ENCODE measurements at places on chromosomes 12 and 14. TPM values are rescaled to one million over a fixed set of nuclear protein-coding genes. Genes with fewer than 3 reads are reported as not detected.

OR4K17 gene
- not detected for total RNA-seq

DHH gene
- total RNA-seq: 0.65 TPM

RAPGEF3 gene
- total RNA-seq: 39.3 TPM

MMP17 gene
- total RNA-seq: 5.1 TPM

TCP11L2 gene
- total RNA-seq: 44.7 TPM

TBC1D30 gene
- 7.8 TPM for total RNA-seq

SOX5 gene
- 0.25 TPM for total RNA-seq

LHX5 gene
- total RNA-seq: not detected

SLC4A8 gene
- total RNA-seq: 2.1 TPM

ZBTB42 gene
- total RNA-seq: 5.5 TPM

All from bladder microvascular endothelial cell (primary cell).